Caco-2 (cell line): ENCODE measurements at places on chromosomes 7 and 10.

GRCh38 chr7:25671111-25671510 is 442.8 kb upstream of the NPVF start:
- DNase-seq = no peak

GRCh38 chr7:111531993-111532392 is 30.3 kb downstream of the IMMP2L start:
- no peak for DNase-seq

DNA sequence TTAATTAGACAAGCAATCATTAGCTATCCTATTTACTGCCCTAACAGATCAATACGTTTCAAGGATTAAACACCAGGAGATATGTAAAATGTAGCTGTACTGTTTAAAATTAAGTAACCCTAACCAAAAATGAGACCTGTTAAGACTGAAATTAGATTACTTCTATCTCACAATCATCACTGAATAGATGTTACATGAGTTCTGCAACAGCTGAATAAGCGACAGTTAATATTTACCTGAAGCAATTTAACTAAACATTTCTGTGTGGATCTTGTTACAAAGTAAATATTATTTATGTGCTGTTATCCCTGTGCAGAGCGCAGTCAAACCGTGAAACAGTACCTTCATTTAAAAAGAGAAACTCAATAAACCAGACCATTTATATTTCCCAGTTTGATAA is 122.5 kb downstream of the RELN start:
- DNase-seq = no peak

DNA sequence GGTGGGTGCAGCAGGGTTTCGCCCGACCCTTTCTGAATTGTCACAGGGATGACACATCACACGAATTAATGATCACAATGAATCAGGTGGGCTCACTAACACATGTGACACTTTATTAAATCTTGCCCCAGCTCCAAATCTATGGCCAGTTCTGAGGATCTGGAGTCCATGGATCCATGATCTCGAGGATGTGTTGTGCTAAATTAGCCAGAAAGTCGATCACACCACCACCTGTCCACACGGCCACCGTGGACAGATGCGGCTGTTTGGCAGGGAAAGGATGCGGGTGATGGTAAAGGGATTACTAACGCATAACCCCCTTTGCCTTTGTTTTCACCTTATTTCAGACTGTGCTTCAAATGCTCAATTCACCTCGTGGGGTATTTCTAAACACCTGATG is 96.4 kb downstream of the COBL start:
- DNase-seq = no peak

- DNase-seq = no peak
Observed at GRCh38 chr10:33697016-33697415, 362.5 kb upstream of the NRP1 start.

DNA sequence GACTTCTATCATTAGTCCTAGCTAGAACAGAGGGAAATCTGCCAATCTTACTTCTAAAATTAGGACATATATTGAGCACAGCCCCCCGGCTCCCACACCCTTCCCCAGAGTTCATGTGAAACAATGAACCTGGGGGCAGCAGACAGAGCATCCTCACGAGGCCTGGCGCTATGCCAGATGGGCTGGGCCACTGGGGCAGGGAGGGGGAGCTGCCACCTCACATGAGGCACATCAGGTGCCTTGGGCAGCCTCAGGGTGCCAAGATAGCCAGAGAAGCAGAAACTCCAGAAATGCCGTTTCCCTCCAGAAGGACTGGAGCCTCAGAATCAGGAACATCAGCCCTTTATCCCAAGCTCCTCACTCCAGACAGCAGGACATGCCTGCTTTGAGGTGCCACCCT is 92.8 kb upstream of the LANCL2 start:
- DNase-seq = no peak

GRCh38 chr10:69359148-69359547 is 57.6 kb downstream of the TACR2 start:
- no peak for DNase-seq

- DNase-seq = no peak
Observed at GRCh38 chr7:46320956-46321355, 399.9 kb upstream of the IGFBP3 start.

GRCh38 chr10:107442035-107442505 is 277.6 kb upstream of the SORCS1 start:
- DNase-seq = no peak

DNA sequence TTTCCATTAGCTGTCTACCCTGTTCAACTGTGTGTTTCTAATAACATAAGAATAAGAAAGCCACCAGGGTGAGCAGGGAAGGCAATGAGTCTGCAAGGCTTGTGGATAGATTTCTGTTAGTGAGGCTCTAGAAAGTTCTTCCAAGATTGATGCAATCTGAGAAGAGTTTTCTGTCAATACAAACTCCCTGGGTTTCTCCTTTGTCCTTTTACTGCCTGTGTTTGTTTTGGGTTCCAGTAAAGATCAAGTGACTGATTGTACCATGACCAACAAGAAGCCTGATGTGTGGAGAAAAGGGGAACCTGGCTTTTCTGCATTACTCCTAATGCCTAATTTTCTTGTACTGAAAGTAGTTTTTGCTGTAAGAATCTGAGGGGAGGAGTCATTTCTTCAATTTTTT is 139.9 kb downstream of the CFTR start:
- no peak for DNase-seq

DNA sequence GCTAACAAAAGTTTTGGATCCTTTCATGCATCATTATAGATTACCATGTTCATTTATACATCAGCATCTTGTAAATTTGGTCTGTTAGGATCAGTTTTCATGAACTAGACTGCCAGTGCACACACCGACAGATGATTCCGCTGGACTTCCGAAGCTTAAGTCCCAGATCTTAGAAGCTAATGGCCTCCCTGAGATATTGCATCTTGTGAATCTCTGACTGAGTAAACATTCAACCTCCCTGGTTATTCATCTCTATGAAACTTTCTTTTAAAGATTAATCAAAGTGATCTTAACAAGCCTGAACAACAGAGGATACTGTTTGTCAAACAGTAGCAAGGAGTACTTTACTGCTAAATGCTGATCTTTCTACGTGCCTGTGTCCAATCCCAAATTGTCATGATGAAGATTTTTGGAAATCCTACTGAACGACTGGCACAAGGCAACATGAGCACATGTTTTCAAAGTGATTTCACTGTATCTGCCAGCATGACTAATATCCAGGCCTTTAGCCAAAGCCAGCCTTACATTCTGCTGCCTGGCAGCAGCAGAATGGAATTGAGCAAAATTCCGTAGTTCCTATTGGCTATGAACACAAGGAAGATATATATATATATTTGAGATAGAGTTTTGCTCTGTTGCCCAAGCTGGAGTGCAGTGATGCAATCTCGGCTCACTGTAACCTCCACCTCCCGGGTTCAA is 91.3 kb upstream of the ANK3 start:
- no peak for DNase-seq

DNA sequence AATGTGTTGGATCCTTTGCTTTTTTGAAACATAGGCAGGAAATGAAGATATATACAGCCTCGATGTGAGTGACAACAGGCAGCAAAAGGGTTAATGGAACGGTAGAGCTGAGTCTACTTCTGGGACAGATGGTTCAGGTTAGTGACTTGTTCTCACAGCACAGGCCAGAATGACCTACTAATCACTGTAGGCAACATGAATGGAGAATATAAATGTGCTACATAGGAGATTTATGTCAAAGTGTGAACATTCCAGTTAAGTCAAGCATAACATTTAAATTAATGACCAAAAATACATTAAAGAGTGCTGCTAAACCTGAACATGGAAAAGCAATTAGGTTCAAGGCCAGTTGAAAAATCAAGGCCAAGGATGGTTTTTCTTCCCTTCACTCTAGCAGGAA is 235.2 kb downstream of the POU6F2 start:
- DNase-seq = no peak

- no peak for DNase-seq
Observed at GRCh38 chr10:86344714-86345161, 21.9 kb downstream of the GRID1 start.

- DNase-seq = no peak
Observed at GRCh38 chr7:47501406-47501805, 80.5 kb downstream of the TNS3 start.

DNA sequence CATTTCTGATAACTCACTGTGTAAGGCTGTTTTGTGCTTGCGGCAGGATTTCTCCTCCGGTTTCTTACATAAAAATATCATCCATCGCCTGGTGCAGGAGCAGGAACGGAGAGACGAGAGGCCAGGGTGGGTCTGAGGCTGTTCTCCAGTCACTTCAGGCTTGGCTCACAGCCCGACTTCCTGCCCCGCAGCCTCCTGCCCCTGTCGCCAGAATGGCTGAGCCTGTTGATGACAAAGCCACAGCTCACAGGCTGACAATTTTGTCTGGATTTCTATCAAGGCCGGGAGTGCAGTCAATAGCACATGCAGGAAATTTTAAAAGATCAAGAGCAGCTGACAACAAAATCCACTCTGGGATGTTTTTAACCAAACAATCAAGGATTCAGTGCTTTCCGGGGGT is 229.7 kb upstream of the ZNF32 start:
- no peak for DNase-seq

DNA sequence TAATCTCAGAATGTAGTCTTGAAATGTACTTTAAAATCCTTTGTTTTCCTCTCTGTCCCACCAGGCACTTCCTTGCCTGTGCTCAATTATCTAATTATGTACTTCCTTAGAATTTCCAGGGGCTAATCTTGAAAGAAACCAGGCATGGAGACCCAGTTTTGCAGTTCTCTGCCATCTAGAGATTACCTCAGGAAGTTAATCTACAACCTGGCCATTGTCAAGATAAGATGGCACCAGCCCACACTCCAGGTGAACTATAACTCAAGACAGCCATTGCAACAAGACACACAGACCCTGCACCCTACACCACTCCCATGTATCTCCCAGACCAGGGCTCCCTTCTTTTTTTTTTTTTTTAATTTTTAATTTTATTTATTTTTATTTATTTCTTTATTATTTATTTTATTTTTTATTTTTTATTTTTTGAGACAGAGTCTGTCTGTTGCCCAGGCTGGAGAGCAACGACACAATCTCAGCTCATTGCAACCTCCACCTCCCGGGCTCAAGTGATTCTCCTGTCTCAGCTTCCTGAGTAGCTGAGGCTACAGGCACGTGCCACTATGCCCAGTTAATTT is 85.9 kb upstream of the TRIM24 start:
- DNase-seq = no peak

- DNase-seq = peak; percentile 77
Observed at GRCh38 chr10:3887885-3888476, 103.0 kb upstream of the KLF6 start.

GRCh38 chr7:93861325-93861949 is 29.1 kb downstream of the TFPI2 start:
- no peak for DNase-seq

DNA sequence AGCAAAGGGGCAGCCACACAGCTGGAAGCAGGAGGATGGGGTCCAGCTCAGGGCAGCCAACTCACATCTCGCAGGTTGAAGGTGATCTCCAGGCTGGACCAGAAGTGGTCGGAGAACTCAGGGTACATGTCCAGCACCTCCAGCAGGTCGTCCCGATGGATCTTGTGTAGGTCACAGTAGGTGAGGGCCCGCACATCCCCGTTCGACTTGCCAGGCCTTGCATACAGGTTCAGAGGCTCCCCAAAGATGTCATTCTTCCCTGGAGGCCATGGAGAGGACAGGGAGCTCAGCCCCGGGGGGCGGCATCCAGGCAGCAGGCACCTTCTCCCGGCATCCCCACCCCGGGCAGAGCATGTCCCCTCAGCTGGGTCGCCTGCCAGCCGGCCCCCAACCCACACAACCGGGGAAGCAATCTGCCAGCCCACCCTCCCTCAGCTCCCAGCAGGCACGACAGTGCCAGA is 29.3 kb downstream of the KCNH2 start:
- no peak for DNase-seq

- DNase-seq = peak; percentile 43
Observed at GRCh38 chr7:44307905-44308595, 17.3 kb downstream of the CAMK2B start.

GRCh38 chr10:64537928-64538327 is 1016.7 kb downstream of the REEP3 start:
- no peak for DNase-seq

DNA sequence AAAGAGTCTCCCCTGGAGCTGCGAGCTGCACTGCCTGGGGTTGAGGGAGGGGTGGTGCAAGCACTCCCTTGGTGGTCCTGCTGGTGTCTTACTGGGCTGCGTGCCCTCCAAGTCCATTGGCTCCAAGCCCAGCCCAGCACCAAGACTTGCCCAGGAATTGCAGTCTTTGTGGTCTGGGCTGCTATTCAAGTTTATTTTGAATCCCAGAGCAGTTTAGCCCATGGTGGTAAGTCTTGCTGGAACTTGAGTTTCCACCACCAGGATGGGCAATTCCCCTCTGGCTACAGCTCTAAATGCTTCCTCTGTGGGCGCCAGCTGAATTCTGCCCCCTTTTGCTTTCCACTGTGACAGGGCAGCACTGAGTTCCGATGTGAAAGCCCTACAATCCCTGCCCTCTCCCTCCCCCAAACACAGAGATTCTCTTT is 25.1 kb downstream of the GALNT11 start:
- DNase-seq = no peak

- DNase-seq = peak; percentile 21
Observed at GRCh38 chr10:14742815-14743214, 31.9 kb downstream of the FAM107B start.

DNA sequence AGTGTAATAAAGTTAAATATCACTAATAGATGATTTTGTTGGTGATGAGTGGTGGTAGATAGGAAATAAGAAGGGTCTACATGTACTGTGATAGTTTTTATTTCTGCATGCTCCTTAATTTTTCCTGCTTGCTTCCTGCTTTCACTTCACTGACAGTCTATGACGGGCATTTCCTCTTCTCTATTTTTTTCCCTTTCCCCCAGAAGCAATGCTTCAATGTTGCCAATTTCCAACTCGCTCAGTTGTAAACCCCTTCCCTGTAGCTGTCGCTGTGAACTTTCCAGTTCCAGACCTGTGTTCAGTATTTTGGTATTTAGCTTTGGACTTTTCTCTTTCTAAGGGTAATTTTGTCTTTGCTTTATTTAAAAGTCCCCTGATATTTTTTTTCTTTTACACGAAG is 123.5 kb upstream of the AGR3 start:
- no peak for DNase-seq

GRCh38 chr7:139973101-139974050 is 89.4 kb downstream of the PARP12 start:
- DNase-seq = no peak

DNA sequence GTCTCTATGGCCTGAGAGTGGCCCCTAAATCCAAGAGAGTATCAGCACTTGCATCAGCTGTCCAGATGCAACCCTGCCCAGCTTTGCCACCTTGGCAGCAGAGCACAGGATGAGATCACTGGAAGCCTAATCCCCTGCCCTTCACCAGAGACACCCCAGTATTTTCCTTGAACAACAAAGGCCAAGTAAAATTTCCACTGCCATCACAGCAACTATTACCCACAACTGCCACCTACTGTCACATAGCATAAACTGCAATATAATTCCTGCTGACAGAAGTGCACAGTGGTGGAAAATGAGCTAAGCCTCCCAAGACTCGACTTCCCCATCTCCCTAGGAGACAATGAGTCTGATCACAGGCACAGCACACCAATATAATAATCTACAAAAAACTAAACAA is 462.8 kb upstream of the ZWINT start:
- peak; percentile 23 for DNase-seq

DNA sequence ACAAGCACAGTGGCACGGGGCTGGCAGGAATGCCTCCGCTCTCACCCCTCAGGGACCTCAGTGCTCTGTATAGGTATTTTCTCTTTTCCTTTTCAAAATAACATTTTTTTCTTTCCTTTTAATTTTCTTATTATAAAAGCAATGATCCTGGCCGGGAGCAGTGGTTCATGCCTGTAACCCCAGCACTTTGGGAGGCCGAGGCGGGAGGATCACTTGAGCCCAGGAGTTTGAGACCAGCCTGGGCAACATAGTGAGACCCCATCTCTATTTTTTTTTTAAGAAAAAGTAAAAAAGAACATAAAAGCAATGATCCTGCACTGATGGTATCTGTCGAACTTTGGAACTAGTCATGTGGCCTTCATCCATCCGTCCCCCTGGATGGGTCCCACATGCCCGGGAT is 3.2 kb downstream of the PRF1 start:
- no peak for DNase-seq
